Mammary epithelial cell (primary cell): ENCODE measurements at places on chromosomes 11 and 22. TPM values are rescaled to one million over a fixed set of nuclear protein-coding genes. Genes with fewer than 3 reads are reported as not detected.

GRCh38 chr11:11440144-11440543 is 87.1 kb upstream of the CSNK2A3 start:
- no peak for DNase-seq

DNA sequence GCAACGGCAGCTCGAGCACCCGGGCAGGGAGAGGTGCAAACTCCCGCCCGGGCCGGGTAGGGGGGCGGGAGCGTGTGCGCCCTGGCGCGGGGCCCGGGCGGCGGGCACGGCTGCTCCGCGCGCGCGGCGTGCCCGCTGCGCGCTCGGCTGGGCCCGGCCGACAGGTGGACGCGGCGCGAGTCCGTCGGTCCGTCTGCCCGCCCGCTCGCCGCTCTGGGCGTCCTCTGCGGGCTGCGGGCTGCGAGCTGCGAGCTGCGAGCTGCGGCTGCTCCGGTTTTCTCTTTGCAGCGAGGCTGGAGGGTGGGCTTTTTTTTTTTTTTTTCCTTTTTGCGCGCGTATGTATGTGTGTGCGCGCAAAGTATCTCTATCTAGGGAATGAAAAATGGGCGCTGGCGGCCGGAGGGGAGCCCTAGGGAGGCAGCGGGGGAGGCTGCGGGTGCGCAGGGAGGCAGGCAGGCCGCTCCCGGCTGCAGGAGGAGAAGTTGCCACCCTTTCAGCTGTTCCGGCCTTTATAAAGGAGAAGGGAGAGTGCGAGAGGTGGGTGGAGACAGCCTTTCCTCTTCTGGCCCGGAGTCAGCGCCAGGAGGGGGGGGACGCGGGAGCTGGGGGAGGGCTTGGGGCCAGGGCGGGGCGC is at the start of gene PDGFB:
Gene PDGFB, minus strand, starts transcription at position 487 of the 634 bp plus-strand sequence. CDS start 1,019 bp downstream, outside the sequence.
- DNase-seq = peak; percentile 44

GRCh38 chr11:92550411-92550810 is 325.8 kb downstream of the FAT3 start:
- DNase-seq = no peak

DNA sequence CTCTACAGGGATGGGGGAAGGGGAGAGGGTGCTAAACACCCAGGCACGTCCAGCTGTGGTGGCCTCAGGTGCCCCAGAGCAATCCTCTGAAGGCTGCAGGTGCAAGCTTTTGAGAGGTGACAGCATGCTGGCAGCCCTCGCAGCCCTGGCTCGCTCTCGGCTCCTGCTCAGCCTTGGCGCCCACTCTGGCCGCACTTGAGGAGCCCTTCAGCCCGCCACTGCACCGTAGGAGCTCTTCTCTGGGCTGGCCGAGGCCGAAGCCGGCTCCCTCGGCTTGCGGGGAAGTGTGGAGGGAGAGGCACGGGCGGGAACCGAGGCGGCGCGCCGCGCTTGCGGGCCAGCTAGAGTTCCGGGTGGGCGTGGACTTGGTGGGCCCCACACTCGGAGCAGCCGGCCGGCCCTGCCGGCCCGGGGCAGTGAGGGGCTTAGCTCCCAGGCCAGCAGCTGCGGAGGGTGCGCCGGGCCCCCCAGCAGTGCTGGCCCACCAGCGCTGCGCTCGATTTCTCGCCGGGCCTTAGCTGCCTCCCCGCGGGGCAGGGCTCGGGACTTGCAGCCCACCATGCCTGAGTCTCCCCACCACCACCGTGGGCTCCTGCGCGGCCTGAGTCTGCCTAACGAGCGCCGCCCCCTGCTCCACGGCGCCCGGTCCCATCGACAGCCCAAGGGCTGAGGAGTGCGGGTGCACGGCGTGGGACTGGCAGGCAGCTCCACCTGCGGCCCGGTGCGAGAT is 112.1 kb downstream of the TRIM29 start:
- DNase-seq = no peak

HBD gene
- not detected for polyA plus RNA-seq

KDM4F gene
- not detected for polyA plus RNA-seq
